ENCODE measurements at places on chromosomes 16 and 17.

DNA sequence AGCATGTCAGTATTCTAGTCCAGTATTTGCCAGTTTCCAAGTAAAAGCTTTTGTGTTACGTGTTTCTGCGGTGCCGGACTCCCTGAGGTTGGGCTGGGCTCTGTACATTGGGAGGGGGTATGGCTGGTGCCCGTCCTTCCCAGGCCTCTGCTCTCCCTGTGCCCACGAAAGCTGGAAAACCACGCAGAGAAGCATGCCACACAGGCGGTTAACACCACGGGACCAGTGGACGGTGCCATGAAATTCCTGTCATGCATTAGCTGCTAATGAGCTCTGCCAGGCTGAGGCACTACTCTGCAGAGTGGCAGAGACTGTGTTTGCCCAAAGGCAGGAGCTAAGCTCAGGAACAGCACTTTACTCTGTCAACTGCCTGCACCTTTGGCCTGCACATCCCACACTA is 8.1 kb downstream of the SMIM5 start:
- no peak for DNase-seq

- no peak for DNase-seq
Observed at GRCh38 chr16:84726669-84727467, 27.1 kb downstream of the USP10 start.

DNA sequence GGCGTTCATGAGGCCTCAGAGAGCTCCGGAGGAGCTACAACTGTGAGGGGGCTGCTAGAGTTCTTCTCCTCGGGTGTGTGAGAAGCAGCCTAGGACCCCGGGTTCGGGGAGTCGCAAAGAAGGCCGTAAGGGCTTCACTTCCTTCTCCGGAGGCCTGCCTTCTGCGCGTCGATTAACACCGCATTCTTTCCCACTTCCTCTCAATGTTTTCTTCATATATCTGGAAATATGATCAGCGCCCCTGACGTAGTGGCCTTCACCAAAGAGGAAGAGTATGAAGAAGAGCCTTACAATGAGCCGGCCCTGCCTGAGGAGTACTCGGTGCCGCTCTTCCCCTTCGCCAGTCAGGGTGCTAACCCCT is 449 bp downstream of the SMCR8 start:
- DNase-seq = no peak

DNA sequence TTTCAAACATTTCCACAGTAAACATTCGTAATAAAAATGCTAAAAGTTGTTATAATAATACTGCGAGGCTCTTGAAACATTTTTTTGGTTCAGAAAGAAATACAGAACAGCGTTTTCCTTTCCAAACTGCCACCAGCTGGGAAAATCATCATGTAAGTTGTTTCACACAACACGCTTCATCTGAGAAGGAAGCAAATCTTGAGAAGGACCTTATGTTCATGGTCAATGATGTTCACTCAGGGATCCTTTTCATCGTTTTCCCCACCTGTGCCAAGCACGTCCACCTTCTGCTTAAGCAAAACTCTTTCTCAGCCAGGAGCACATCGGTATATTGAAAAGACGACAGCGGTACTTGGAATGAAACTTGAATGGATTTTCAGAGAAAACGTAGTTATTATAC is 274.5 kb upstream of the ELAC2 start:
- no peak for DNase-seq

- peak; percentile 90 for DNase-seq
Observed at GRCh38 chr17:32444301-32445073, at the start of gene PSMD11. TSS of gene PSMD11 (plus strand) at chr17:32444510. CDS start at chr17:32444524, 14 bp downstream.

DNA sequence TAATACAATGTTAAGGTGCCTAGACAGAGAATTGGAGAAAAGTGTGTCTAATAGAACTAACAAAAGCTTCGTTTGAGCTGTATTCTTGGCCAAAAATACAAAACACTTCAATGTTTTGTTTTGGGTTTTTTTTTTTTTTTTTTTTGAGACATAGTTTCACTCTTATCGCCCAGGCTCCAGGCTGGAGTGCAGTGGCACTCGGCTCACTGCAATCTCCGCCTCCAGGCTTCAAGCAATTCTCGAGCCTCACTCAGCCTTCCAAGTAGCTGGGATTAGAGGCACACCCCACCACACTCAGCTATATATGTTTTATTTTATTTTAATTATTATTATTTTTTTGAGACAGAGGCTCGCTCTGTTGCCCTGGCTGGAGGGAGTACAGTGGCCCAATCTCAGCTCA is 38.3 kb upstream of the CARMIL2 start:
- no peak for DNase-seq

- no peak for DNase-seq
Observed at GRCh38 chr16:85315866-85316265, 203.6 kb upstream of the CIBAR2 start.

DNA sequence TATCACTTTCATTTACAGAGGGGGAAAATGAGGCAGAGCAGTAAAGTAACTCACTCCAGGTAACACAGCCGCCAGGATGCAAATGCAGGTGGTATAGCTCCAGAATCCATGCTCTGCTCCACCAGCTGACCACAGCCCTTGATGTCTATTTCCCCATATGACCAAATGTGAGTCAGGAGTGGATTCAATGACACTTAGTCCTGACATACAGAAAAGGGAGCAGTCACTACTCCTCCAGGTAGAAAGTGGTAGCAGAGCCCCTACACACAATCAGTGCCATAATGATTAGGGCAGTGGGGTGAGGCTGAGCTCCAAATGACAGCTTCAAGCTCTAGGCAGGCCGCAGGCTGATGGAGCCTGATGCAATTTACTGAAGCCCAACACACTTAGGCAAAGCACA is 43.3 kb upstream of the GFOD2 start:
- DNase-seq = no peak

DNA sequence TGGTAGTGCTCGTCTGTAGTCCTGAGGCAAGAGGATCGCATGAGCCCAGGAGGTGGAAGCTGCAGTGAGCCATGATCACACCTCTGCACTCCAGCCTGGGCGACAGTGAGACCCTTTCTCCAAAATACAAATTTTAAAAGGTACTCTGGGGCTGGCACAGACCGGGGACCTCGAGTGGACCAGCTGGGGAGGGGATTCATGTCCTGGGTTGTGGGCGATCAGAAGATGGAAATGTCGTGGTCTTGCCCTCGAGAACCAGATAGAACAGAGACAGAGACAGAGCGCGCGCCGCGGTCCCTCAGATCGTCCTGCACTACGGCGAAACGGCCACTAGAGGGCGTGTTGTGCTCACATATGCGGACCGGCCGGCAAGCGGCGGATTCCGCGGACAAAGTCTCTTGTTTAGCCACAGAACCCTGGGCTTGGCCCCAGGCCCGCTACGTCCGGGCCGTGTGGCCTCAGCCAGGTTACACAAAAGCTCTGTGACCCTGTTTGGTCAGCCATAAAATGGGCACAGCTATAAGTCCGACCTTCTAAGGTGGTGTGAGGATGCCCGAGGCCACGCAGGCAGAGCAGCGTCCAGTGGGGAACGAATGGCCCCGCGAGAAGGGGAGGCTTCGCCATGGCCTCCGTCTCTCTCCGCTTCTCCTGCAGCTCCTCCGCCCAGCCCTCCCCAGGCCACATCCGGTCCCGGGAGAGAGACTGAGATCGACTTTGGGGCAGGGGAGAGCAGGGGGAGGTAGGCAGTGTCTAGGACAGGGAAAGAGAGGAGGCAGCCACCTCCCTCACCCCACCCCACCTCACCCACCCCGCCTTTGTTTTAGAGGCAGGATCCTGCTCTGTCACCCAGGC is 14.6 kb upstream of the SBK1 start:
- peak; percentile 55 for DNase-seq

DNA sequence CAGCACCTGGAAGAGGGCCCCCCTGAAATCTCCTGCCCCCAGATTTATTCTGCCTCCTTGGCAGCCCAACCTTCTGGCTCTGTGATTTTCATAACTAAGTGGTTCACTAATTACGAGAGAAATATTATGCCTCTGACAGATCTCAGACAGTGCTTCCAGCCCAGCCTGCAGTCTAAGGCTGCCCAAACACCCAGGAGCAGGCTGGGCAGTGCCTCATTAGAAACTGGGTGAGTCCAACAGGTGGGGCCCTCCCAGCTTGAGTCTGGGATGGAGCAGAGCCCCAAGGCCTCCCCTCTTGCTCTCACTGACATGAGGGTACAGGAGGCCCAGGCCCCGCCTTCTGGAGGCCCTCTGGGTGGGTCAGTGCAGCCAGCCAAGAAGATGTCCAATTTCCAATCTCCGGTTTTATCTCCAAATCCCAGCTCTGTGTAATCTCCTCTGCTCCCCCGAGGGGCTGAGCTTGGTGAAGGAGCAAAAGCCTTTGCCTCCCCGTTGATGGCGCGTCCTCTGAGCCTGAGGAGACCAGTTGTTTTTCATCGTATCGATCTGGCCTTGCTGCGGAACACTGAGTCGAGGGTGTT is 20.1 kb upstream of the ABCC3 start:
- DNase-seq = no peak

DNA sequence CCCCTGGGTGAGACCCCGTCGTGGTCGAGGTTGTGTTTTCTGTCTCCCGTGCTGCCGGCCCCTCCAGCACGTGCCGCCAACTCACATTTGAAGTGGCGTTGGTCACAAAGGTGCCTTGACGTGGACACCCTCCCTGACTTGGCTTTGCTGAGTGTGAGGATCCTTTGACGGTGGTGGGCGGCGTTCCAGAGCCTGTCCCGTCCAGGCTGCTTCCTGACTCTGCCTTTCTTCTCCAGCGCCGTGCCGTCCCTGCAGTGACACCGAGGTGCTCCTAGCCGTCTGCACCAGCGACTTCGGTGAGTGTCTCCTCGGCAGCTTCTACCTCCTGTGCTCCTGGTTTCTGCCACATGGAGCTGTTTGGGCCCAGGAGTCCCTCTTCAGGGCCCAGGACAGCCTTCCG is 13.5 kb downstream of the METRNL start:
- no peak for DNase-seq
